ENCODE measurements at places on chromosomes 2 and 18. TPM values are rescaled to one million over a fixed set of nuclear protein-coding genes. Genes with fewer than 3 reads are reported as not detected.

The TTN gene
- 7.0 TPM for total RNA-seq

The POTEI gene
- total RNA-seq, result not detected

The FAM237A gene
- not detected for total RNA-seq

DNA sequence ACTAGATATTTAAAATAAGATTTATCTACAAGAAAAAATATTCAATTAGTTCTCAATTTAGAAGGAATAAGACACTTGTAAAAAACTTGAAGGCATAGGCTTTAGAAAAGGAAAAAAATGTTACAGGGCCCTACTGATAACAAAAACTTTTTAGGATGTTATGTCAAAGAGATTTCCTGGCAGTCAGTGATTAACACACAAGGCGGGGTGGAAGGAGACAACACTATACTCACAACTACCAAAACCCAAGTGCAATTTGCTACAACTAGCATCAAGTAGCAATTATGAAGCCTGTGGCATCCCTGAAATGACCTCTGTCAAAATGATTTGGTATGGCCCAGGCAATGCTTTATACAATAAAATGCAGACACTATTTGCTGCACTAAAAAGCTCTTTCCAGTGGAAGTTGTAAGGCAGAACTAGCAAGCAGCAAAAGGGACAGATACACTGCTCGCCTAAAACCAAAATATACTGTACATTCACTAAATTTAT lies 15.3 kb downstream of the STRN start:
- H3K4me3 ChIP-seq, result no peak overlapping the region
- DNase-seq, result no peak
- H3K27ac ChIP-seq, result no peak overlapping the region
- H3K4me1 ChIP-seq, result peaks cover 26% of the 10 kb centered on the region
- no peaks in the 10 kb centered on the region for H3K27me3 ChIP-seq

GRCh38 chr2:144099780-144100377 lies 420.0 kb downstream of the ZEB2 start:
- no peak overlapping the region for H3K4me3 ChIP-seq
- H3K36me3 ChIP-seq, result no peaks in the 10 kb centered on the region
- no peak overlapping the region for H3K27ac ChIP-seq
- H3K4me1 ChIP-seq, result peaks cover 8% of the 10 kb centered on the region
- DNase-seq, result no peak
- H3K27me3 ChIP-seq, result no peaks in the 10 kb centered on the region

GRCh38 chr2:28267282-28267681 lies 125.4 kb upstream of the FOSL2 start:
- H3K36me3 ChIP-seq, result no peaks in the 10 kb centered on the region
- peaks cover 10% of the 10 kb centered on the region for H3K4me1 ChIP-seq
- H3K27ac ChIP-seq, result no peak overlapping the region

DNA sequence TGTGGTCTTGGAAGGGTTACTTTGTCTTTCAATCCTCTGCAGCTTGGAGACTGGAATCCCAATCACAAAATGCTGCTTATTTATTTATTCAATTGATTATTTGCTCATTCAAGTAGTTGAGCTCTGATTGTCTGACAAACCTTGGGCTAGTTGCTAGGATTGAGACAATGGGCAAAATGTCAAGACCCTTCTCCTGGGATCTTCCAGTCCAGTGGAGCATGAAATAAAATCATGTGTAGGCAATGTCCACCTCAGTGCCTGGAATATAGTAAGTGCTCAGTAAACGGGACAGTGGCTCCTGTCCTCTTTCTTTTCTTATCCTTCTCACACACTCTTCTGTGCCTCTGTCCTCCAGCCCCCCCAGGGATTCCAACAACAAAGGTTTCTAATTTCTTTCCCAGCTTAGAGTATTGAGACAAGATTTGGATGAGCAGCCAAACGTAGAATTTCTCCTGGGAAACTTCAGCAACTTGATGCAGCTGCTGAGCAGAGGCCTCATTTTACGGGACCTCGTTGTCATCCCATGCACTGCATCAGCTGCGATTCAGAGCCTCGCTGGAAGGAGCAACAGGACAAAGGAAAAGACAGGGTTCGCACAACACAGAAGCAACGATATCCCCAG lies 545.0 kb downstream of the SOX11 start:
- no peak overlapping the region for H3K4me3 ChIP-seq
- H3K27ac ChIP-seq, result no peak overlapping the region
- DNase-seq, result no peak
- H3K36me3 ChIP-seq, result no peaks in the 10 kb centered on the region
- no peaks in the 10 kb centered on the region for H3K4me1 ChIP-seq

- H3K4me3 ChIP-seq, result no peak overlapping the region
- H3K4me1 ChIP-seq, result no peaks in the 10 kb centered on the region
- H3K27me3 ChIP-seq, result no peaks in the 10 kb centered on the region
- no peak overlapping the region for H3K27ac ChIP-seq
Observed at GRCh38 chr2:129849559-129850160, 129.8 kb upstream of the RAB6C start.

GRCh38 chr2:65514555-65515195 lies 82.3 kb upstream of the SPRED2 start:
- DNase-seq, result no peak
- no peaks in the 10 kb centered on the region for H3K36me3 ChIP-seq
- no peak overlapping the region for H3K27ac ChIP-seq
- H3K4me1 ChIP-seq, result no peaks in the 10 kb centered on the region
- H3K4me3 ChIP-seq, result no peak overlapping the region

DNA sequence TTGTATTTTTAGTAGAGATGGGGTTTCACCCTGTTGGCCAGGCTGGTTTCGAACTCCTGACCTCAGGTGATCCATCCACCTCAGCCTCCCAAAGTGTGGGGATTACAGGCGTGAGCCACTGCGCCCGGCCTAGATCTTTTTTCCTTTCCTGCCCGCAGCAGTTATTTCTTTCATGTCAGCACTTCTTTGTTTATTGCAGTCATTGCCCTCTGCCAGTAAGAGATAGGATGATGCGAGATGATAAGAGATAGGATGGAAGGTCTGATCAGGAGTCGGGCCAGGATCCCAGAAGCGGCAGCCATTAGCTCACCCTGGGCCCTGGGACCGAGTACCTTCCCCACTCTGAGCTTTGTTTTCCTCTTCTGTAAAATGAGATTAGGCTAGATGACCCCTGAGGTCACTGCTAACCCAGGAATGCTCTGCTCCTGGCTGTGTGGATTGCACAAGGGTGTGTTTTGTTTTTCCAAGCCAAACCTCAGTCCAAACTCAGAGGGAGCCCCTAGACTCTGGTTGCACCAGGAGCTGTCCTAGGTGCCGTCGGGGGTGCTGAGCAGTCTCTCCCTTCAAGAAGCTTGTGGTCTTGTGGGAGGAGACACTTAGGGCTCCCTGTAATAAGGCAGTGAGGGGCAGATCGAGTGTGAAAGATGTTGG lies 63.3 kb downstream of the LPIN1 start:
- H3K27me3 ChIP-seq, result no peaks in the 10 kb centered on the region
- H3K4me3 ChIP-seq, result no peak overlapping the region
- no peak for DNase-seq
- no peak overlapping the region for H3K27ac ChIP-seq

- DNase-seq, result no peak
- no peak overlapping the region for H3K27ac ChIP-seq
- H3K36me3 ChIP-seq, result no peaks in the 10 kb centered on the region
- no peaks in the 10 kb centered on the region for H3K27me3 ChIP-seq
Observed at GRCh38 chr2:177432703-177433102, 40.1 kb downstream of the AGPS start.

DNA sequence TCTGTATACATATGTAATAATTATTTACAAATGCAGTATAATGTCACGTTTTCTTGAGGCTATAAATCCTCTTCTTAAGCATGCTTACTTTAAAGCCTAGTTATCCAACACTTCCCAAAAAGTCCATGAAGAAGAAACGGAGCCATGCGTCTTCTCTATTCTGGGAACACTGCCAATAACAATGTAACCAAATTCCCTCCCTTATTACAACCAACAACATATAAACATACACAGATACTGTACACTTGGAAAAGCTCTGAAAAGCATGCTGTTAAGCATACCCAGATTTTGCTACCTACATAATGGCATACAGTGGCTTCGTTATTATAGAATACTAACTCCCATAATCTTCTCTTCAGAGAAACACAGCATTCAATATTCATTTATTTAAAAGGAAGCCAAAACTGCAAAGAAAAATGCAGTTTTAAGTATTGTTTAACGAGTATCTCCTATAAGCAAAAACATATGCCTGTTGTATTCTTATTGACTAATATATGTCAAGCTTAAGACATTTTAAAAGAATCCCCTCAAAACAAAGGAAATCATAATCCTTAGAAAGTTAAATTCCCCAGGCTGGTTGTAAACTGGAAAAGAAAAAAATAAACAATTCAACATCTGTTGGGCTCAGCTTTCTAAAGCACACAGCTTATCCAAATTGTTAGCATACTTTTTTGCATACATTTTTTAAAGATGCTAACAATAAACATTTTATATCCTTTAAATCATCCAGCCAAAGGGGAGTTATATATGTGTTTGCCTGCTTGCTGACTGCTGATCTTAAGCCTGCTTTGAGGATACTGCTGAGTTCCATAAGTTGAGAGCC lies 83.4 kb downstream of the SLC25A12 start:
- H3K27me3 ChIP-seq, result no peaks in the 10 kb centered on the region
- no peak overlapping the region for H3K27ac ChIP-seq
- no peak for DNase-seq
- no peak overlapping the region for H3K4me3 ChIP-seq
- H3K4me1 ChIP-seq, result no peaks in the 10 kb centered on the region

- H3K27ac ChIP-seq, result no peak overlapping the region
- no peak overlapping the region for H3K4me3 ChIP-seq
- H3K4me1 ChIP-seq, result no peaks in the 10 kb centered on the region
- no peaks in the 10 kb centered on the region for H3K36me3 ChIP-seq
- DNase-seq, result no peak
- H3K27me3 ChIP-seq, result no peaks in the 10 kb centered on the region
Observed at GRCh38 chr2:2847209-2847676, 516.2 kb upstream of the MYT1L start.

DNA sequence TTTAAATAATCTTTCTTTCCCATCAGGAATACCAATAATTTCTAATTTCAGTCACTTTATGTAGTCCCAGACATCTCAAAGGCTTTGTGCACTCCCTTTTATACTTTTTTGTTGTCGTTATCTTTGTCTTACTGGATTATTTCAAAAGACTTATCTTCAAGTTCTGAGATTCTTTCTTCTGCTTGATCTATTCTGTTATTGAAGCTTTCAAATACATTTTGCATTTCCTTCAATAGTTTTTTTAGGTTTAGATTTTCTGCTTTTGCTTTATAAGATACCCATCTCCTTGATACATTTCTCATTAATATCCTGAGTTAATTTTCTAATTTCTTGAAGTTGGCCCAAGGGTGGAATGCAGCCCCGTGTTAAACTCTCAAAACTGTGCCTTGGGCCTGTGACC lies 432.4 kb downstream of the RIT2 start:
- no peak for DNase-seq
- H3K27me3 ChIP-seq, result no peaks in the 10 kb centered on the region
- no peak overlapping the region for H3K27ac ChIP-seq
- H3K4me3 ChIP-seq, result no peak overlapping the region
- H3K36me3 ChIP-seq, result no peaks in the 10 kb centered on the region

GRCh38 chr2:112942654-112943002 lies 31.7 kb downstream of the IL37 start:
- H3K4me1 ChIP-seq, result no peaks in the 10 kb centered on the region
- H3K27me3 ChIP-seq, result no peaks in the 10 kb centered on the region
- DNase-seq, result no peak
- H3K36me3 ChIP-seq, result no peaks in the 10 kb centered on the region

The B3GNT7 gene
- 11.4 TPM for total RNA-seq

GRCh38 chr18:61153571-61153970 lies 179.7 kb upstream of the CDH20 start:
- no peaks in the 10 kb centered on the region for H3K4me1 ChIP-seq
- no peak for DNase-seq
- H3K27ac ChIP-seq, result no peak overlapping the region
- H3K27me3 ChIP-seq, result no peaks in the 10 kb centered on the region
- no peak overlapping the region for H3K4me3 ChIP-seq

DNA sequence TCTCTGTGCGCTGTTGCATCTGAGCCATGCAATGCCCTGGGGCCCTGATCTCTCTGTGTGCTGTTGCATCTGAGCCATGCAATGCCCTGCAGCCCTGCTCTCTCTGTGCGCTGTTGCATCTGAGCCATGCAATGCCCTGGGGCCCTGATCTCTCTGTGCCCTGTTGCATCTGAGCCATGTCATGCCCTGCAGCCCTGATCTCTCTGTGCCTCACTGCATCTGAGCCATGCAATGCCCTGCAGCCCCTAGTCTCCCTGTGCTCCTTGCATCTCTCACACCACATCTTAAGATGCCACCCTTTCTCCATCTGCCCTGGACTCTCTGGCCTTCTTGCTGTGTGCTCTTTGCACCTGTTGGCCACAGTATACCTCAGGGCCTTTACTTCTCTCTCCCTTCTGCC lies 56.2 kb downstream of the SOX11 start:
- no peaks in the 10 kb centered on the region for H3K27me3 ChIP-seq
- DNase-seq, result no peak
- H3K27ac ChIP-seq, result no peak overlapping the region
- no peaks in the 10 kb centered on the region for H3K36me3 ChIP-seq
